ENCODE measurements at places on chromosomes 4 and X.
A peak's percentile ranks its signal among the peaks of the same experiment; 100 is the strongest.

- DNase-seq: no peak
Observed at GRCh38 chr4:155616117-155616516, 50.5 kb upstream of the GUCY1A1 start.

DNA sequence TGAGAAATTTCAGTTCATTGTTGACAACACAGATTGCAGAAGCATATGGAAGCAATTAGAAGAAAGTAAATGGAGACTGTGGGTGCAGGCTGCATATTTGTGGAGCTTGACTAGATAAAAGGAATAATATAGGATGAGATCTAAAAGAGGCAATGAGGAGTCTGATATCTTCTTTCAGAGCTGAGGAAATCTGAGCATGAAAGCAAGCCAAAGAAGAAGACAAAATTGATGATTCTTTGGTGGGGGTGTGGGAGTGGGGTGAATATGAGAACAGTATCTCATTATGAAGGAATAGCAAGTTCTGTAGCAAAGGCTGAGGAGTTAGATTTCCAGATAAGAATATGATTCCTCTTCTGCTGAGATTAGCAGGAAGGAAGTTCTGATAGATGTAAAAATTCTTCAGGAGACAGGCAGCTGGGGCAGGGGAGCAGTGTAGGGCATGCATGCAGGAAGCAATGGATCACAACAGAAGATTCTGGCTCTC, 6.1 kb upstream of the PDHA2 start:
- DNase-seq: no peak

- DNase-seq: peak; percentile 8
Observed at GRCh38 chrX:33183361-33183760, 28.0 kb downstream of the DMD start.

DNA sequence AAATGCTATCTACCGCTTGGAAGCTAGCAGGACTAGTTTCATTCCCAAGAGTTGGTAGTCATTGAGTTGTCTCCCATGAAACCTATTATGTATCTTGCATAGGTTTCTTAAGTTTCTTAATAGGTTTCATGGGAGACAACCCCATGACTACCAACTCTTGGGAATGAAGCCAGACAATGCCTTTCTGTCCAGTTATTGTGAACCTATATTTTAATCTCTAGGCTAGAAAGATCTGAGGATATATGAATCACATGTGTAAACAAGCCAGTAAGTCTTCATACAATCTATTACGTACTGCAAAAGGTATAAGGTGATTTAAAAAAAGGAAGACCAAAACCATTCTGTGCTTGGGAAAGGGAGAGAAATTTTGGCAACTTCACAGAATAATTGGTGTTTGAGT, 162.6 kb downstream of the INPP4B start:
- DNase-seq: no peak

GRCh38 chr4:23774909-23775308, 114.9 kb downstream of the PPARGC1A start:
- DNase-seq: no peak

Data from dorsolateral prefrontal cortex (tissue), 122 donors.